Hematopoietic multipotent progenitor cell treated with erythropoietin and hydrocortisone succinate and interleukin-3 and kit ligand, for 4 days (in vitro differentiated cells): ENCODE measurements at places on chromosomes 7 and 10.

DNA sequence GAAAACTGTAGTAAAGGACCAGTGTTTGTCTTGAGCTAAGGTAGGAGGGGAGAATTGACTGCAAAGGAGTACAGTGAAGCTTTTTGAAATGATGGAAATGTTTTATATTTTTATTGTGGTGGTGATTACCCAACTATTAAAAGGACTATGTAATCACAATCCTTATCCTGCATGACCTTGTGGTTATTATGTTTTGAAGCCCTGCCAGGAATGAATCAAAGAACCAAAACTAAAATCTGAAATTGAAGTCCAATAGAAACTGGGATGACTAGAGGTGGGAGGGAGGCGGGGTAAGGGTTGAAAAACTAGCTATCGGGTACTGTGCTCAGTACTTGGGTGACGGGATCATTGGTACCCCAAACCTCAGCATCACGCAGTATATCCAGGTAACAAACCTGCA lies 8.2 kb downstream of the CCDC7 start:
- no peak for DNase-seq

GRCh38 chr7:101877882-101878591 lies 60.6 kb downstream of the CUX1 start:
- DNase-seq: no peak

GRCh38 chr7:130396109-130396508 lies 15.8 kb downstream of the CPA1 start:
- no peak for DNase-seq

GRCh38 chr7:18018296-18019215 lies 9.1 kb downstream of the PRPS1L1 start:
- no peak for DNase-seq

- no peak for DNase-seq
Measured at GRCh38 chr7:407721-408539, 111.7 kb downstream of the PDGFA start.

DNA sequence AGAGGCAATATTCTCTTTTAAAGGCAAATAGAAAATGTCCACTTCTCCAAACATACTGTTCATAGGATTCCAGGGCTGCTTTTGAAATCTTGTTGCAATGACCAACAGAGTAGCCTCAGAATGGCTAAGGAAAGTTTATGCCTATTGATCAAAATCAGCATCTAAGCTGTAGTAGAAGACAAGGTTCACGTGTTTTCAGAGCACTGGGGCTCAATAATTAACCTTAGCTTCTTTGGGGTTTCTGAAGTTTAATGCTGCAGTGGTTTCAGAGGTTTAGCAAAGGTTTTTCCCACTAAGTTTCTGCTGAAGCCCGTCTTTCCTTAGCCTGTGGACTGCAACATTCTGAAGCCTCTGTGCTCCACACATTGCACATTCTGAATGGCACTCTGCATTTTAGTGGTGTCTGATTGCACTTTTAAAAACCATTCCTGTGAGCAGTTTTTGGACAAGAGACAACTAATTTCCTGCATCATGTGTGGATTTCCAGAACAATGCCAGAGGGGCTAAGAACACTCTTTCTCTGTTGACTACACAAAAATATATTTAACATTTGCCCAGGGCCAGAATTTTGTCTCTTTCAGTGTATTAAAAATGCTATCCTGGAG lies 342.5 kb downstream of the PTEN start:
- DNase-seq: no peak

DNA sequence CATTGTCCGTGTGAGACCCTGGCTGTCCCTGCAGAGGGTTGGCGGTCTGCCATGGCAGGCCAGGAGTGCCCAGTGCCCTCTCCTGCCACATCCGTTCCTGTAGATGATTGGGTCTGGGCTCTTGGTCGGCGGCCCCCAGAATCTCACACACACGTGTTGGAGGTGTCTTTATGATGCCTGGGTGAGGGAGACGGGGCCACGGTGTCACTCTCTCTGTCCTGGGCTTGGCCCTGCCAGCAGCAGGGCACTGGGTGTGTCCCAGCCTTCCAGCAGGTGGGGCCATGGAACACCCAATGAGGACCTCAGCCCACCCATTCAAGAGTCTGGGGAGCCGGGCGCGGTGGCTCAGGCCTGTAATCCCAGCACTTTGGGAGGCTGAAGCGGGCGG lies 30.2 kb downstream of the UNC5B start:
- DNase-seq: no peak

DNA sequence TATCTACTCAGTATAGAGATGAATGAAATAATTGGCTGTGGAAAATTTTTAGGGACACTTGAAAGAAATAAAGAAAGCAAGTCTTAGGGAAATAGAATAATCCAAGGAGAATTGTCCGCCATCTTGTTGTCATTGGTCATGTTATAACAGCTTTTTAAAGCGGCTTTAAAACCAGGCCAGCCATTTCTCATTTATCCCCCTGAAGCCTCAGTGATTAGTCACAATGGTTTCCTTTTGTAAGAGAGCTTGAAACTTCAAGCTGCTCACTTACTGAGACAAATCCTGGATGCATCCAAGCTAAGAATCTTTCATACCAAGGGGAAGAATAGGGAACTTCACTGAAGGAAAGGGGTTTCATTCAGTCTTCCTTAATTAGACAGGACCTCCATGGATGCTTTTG lies 67.9 kb downstream of the SGCE start:
- no peak for DNase-seq

GRCh38 chr10:29387269-29387668 lies 98.4 kb downstream of the LYZL1 start:
- no peak for DNase-seq

GRCh38 chr10:47143473-47143872 lies 156.5 kb upstream of the GDF10 start:
- no peak for DNase-seq

DNA sequence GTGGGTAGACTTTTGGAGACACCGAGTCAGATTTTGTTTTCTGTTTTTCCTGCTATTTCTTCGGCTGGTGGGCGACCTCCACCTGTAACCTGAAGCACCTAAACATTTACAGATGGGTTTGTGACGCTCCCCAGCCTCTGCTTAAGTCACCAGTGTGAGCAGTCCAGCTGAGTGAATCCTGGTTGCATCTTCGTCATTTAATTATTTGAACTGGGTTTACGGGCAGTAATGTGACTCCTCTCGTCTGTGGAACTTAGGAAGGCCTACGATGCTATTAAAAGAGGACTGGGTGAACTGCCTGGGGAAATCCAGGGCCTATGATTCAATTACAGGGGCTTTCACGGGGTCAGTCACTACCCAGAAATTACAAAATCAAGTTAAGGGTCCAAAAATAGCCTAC lies 52.5 kb downstream of the WNT2 start:
- no peak for DNase-seq

DNA sequence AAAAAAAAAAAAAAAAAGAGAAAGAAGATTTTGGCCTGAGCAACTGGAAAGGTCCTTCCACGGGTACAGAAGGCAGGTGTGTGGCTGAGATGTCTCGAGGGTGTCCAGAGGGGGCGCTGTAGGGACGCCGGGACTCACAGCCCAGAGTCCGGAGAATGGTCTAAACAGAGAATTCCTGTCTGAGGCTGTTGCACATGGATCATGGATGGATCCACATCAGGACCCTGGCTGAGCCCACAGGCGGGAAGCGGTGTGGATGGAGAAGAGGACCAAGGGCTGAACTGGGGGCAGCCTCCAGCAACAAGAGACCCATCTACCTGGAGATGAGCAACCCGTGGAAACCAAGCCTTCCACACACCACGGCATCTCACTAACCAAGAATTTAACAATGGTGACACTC lies 55.0 kb downstream of the PKD1L1 start:
- peak; percentile 11 for DNase-seq

DNA sequence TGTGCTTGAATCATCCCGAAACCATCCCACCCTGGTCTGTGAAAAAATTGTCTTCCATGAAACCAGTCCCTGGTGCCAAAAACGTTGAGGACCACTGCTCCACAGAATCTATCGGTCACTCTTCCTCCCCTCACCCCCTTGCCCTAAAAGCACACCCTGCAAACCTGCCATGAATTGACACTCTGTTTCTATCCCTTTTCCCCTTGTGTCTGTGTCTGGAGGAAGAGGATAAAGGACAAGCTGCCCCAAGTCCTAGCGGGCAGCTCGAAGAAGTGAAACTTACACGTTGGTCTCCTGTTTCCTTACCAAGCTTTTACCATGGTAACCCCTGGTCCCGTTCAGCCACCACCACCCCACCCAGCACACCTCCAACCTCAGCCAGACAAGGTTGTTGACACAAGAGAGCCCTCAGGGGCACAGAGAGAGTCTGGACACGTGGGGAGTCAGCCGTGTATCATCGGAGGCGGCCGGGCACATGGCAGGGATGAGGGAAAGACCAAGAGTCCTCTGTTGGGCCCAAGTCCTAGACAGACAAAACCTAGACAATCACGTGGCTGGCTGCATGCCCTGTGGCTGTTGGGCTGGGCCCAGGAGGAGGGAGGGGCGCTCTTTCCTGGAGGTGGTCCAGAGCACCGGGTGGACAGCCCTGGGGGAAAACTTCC lies 784 bp upstream of the SERPINE1 start:
- DNase-seq: no peak

DNA sequence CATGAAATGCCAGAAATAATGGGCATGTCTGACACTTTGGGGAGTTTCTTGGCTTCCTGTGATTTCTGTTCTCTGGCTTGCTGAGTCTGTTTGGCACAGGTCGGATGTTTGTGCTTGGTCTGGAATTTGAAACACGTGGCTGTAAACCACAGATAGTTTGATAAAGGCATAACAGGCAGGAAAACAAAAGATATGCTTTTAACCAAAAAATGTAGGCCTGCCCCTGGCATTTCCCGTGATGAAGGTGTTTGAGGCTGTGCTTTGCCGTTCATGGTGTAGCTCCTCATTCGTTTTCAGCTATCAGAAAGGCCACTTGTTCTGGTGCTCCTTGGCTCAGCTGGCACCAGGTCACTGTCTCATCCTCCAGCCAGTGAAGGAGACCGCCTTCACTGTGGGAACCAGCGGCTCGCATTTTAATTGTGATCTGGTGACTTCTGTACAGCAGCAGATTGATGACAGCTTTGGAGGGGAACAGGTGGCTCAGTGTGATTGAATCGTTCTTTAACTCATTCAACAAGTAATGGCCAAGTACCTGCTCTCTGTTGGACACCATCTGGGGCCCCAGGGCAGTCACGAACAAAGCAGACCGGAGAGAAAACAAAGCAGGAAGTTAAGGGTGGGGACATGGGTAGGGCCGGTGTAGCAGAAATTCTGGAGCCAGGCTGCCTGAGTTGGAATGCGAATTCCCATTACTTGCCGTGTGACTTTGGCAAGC lies 111.5 kb downstream of the CCNY start:
- peak; percentile 72 for DNase-seq

- DNase-seq: no peak
Measured at GRCh38 chr7:25117226-25118047, 7.6 kb downstream of the CYCS start.

DNA sequence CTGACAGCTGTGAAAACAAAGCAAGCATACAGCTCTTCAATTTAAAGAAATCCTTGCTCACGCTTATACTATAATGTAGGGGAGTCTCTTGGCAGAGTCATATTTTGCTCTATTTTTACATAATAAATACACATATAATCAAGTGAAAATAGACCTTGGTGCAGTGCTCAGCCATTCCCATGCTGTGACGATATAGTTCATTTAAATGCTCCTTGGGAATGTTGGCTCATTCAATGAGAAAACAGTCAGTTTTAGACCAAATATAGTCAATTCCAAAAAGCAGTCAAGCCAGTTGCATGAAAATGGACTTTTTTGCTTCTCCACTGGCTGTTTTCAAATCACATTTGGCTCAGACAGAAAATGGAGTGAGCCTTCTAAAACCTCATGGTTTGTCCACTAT lies 587.4 kb downstream of the SUGCT start:
- no peak for DNase-seq

DNA sequence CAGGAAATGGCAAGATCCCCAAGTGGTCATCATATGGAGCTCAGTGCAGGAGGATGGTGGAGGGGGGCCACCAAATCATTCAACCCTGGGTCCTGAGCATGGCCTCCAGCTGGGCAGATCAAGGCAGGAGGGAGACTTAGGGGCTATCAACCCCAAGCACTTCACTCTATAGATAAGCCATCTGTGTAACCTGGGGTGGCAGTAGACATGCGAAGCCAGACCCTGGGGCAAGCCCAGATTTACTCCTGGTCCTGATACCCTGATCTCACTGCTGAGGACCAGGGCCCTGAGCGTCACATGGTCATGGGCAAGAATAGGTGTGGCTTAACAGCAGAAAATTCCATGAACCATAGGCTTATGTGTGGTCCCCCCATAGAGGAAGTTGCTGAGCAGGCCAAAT lies 173.0 kb upstream of the ADCY1 start:
- DNase-seq: no peak

DNA sequence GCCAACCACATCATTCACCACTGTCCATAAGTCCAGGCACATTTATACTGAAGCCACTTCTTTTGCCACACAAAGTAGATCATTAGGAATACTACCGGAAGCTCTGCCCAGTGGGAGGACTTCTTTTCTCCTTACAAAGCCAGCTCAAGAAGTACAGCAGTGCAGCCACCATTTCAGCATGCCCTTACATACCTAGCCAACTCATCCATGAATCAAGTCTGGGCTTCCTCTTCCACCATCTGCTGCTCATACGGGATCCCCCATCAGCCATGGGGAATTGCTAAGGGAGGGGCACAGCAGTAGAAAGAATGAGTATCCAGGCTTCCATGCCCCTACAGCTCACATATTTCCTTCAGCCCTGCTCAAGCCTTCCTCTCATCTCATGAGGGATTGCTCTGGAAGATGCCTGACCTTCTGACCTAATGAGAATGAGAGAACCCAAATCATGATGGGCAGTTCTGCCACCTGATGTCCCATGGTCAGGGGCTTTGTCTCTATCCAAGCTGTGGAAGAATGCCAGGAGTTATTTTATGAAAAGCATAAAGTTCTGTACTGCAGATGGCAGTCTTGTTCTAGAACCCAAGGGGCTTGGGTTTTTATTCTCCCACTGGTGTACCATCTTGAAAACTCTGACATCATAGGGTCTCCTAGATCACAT lies 39.5 kb downstream of the ACSM6 start:
- no peak for DNase-seq

DNA sequence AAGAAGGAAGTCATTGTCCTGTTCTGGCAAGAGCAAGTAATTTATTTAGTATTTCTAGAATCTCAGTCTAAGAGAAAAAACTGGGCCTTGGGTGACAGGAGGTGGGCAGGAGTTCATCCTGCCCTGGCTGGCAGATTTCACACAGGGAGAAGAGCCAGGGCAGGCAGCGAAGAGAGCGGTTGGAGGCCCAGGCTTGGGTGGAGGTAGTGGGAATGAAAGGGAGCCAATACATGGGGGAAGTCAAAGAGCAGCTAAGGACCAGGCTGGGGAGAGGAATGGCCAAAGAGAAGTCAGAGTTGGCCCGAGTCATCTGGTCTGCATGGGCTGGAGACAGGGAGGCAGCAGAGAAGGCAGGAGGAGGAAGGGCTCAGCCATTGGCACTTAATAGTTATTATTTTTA lies 51.4 kb downstream of the HECW1 start:
- no peak for DNase-seq

- peak; percentile 57 for DNase-seq
Measured at GRCh38 chr10:75941223-75941801, 509.9 kb downstream of the LRMDA start.
